ENCODE measurements at places on chromosomes 2 and 18.

DNA sequence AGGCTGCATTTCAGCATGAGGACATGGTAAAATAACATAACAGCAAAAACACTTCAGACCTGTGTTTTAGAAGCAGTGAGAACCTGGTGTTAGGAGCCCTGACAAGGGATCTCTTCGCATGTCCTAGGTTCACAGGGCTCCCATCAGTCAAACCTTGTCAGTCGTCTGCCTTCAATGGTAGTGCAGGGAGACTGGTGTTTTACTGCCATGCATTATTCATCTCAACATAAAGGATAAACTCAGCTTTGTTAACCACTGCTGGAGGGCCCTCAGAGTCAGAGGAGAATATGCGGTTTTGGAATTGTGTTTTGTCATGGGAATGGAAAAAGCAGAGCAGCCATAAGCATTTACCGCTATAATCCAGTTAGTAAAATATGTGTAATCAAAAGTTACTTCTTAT, 275.9 kb upstream of the GCFC2 start:
- DNase-seq, result no peak

DNA sequence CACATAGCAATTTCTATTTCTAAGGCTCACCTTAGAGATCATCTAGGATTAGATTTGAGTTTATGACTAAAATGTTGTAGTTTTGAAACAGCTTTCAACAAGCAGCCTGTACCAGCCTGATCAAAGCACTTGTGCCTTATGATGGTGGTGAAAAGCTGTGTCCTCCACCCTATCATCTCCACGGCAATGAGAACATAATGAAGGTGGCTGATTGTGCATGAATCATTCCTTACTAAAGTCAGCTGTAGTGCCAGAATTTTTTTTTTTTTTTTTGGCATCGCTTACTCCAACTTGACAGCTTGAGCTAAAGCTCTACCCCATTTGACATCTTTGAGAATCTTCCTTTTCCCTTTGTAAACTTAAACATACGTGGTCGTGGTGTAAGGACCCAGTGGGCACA, 86.0 kb downstream of the DCC start:
- no peak for DNase-seq

DNA sequence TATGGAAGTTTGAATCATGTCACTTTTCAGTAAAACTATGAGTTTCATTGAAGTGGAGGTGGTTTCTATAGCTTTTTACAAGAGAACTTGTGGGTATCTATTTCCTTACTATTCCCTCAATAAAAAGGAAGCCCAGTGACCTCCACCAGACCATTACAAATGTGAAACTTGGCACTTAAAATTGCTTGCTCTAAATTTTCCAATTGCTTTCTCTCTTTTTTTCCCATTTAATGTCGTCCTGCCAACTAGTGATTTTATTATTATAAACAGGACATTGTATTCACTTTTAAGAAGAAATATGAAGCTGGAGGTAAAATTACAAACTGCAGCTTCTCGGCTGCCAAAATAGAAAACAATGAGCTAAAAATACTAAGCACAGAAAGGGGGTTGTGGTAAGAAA, 208.2 kb upstream of the ALPP start:
- no peak for DNase-seq

DNA sequence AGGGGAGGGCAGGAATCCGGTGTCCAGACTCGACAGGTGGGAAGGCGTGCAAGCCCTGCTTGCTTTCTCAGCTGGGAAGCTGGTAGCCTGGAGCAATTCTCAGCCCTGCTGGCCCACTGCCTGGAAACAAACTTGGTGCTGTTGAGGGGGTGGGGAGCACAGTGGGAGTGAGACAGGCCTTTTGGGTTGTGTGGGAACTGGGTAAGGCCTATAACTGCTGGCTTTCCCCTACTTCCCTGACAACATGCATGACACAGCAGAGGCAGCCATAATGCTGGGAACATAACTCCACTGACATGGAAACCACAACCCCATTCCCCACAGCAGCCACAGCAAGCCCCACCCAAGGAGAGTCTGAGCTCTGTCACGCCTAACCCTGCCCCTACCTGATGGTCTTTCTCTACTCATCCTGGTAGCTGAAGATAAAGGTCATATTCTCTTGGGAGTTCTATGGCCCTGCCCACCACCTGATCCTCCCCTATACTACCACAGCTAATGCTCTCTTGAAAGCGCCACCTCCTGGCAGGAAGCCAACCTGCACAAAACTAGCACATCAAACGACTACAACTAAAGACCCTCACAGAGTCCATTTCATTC, 122.9 kb upstream of the ACVR1C start:
- no peak for DNase-seq

GRCh38 chr18:62625019-62625418, 90.3 kb upstream of the PHLPP1 start:
- no peak for DNase-seq

DNA sequence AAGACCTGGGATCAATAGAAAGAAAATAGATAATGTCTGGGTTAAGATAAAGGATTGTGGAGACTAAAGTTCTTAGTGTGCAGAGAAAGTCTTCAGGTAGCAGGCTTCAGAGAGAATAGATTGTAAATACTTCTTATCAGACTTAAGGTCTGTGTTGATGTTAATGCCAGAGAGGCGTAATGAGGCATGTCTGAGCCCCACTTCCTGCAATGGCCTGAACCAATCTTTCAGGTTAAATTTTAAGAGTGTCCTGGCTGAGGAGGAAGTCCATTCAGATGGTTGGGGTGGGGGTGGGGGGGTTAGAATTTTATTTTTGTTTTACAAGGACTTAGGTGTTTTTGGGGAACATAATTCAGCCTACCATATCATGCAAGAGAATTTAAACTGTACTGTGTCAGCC, 129.5 kb downstream of the EVA1A start:
- no peak for DNase-seq

GRCh38 chr18:24837066-24837465, 376.6 kb downstream of the HRH4 start:
- DNase-seq, result no peak

DNA sequence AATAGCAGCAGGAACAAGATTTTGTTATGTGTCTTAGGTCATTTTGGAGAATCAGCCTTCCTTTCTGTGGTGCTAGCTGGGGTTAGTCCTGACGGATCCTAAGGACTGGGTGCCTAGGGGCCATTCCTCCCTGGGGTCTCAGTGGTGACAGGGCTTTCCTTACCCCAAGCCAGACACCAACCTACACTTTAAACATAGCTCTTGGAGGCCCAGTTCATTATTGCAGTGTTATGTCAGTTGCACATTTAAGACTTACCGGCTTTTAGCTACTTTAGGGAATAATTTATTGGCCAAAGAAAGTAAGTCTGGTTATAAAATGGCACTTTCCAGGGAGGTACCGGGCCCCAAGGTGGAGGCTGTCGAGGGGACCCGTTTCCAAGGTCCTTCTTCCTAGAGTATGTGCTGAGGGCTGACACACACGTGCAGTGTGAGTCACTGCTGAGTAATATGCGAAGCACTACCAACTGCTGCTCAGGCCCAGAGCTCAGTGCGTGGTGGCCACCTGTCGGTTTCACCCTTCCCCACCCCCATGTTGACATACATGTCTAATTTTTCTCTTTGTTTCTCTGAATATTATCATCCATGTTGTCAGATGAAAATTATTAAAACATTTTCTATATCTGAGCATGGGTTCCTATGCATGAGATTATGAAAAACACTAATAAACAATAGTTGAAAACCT, 37.0 kb upstream of the GRHL1 start:
- DNase-seq, result no peak

GRCh38 chr2:217449444-217449843, 553.4 kb downstream of the TNS1 start:
- DNase-seq, result no peak

DNA sequence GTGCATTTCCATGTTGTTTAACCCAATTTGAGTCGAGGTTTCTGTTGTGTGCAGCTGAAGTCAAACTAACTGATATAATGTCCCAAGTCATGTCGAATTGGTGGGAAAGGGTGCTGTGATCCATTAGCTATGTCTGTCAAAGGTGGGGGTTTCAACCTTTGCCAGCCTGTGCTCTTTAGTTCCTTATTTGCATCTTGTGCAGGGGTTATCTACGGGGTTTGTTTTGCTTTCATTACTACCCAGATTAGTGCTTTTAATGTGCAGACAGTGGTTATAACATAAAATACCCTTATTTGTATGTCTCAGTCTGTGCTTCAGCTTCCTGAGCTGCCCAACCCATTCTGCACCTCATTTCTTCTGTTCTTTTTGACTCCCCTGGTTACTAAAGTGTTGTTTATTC, 271.9 kb upstream of the CXCR4 start:
- DNase-seq, result no peak

DNA sequence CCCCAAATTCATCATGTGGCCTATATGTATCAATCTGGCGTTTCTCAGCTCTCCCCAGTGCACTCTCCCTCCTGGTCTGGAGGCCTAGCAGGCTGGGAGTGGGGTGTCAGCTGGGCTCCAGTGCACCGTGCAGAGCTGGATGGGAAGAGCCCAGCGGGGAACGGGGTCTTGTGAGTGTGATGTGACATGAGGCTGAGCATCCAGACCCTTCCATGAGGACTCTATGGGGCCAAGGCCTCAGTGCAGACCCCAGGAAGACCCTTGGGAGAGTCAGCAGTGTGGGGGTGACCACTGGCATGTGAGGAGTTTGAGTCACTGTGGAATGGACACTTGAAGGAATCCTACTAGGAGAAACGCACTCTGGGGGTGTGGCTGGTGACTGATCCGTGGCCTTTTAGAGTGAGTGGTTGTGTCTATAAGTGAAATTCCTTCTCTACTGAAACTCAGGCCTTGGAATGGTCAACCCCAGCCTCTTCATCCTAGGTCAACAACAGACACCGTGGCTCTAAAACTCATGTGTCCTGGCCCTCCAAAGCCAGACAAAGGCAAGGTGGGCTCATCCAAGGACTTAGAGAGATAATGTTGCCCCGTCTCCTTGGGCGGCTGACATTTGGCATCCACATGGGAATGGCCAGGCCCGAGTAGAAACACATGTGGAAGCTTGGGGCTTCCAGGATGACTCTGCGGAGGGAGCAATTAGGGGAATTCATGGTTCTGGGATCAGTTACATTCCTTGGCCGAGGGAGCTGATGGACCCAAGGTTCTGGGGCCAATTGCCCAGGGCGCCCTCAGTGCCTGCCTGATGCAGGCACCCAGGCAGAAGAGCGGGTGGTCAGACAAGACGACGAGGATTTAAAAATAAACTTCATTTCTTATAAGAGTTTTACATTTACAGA, 156.0 kb upstream of the TWIST2 start:
- no peak for DNase-seq

GRCh38 chr18:63224630-63225029, 94.9 kb downstream of the BCL2 start:
- no peak for DNase-seq

DNA sequence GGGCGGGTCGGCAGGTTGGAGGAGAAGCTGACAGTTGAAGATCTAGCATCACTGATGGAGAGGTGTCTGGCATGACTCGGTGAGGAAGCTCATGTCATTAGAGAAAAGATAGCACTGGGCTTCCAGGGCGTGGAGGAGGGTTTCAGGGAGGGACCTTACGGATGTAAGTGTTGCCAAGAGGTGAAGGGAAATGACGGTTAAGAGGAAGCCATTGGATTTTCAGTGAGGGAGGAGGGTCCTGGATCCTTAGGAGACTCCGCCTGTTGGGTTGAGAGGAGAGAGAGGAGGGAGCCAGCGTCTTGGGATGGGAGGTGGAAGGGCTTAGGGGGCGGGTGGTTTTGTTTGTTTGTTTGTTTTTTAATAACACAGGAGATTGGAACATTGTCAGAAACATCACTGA, 103.2 kb downstream of the WDSUB1 start:
- no peak for DNase-seq

DNA sequence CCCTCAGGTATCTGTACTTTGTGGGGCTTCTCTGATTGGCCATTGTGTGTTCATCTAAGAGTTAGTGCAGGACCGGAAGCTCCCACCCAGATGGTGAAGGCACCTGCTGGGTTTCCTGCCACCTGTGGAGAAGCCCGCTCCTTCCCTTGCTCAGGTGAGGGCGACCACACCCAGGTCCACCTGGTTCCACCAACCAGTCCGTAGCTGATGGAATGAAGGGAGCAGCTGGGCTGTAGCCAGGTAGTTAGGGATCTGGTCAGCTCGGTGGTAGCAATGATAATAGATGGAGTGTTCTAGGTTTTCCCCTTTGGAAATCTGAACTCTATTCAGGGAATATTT, 16.0 kb downstream of the SH3BP4 start:
- no peak for DNase-seq

- DNase-seq, result no peak
Observed at GRCh38 chr2:29129586-29130281, 14.5 kb downstream of the CLIP4 start.

DNA sequence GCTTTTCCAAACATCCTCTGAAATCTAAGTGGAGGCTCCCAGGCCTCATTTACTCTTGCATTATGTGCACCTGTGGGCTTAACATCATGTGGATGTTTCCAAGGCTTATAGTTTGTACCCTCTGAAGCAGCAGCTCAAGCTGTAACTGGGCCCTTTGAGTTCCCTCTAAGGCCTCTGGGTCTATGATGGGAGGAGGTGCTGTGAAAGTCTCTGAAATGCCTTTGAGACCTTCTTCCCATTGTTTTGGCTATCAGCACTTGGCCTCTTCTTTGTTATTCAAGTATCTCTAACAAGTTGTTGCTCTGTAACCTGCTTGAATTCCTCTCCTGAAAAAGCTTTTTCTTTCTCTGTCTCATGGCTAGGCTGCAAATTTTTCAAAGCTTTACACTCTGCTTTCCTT, 58.1 kb upstream of the MYT1L start:
- no peak for DNase-seq

DNA sequence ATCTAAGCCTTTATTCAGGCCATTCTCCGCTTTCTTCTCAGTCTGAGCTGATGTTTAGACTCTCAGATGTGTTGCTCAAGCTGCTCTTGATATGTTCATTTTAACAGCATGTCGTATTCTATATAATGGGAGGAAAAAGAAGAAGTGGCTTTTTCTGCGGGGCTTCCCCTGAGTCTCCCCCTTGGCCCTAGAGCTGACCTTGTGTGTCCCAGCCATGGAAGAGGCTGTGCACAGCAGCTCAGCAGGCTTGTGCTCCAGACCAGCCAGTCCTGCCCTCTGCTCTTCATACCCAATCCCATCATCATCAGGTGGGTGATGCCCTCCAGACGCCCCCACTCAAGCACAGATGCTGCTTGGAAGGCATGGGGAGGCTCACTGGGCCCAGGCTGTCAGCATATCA, 155.1 kb upstream of the CELF4 start:
- DNase-seq, result no peak

DNA sequence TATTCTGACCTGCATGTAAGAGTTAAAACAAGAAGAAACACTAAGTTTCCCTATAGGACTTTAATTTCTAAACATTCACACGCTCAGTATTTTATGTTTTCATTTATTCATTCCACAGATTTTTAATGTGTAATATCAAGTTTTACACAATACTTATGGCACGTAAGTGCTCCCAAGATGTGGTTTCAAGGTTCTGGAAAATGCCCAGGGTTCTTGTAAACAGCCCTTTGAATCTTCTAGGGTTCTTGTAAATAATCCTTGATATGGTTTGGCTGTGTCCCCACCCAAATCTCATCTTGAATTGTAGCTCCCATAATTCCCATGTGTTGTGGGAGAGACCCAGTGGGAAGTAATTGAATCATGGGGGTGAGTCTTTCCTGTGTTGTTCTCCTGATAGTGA, 383.0 kb downstream of the TXNL1 start:
- DNase-seq, result no peak

DNA sequence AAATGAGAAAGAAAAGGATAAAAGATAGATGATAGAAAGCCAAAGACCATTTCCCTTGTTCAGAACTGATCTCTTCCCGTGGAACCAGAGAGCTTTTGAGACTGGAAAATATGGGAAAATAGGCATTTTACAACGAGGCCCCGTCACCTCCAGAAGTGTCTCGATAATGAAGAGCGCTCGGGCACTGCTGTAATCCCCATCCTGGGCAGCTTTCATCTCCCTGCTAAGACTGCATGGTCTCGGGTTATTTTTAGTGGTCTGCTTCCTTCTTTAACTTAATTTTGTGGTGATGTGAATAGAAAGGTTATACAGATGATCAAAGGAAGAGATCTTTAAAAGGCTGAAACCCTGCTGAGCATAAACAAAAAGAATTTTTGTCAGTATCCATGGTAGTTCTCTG, 176.6 kb downstream of the METTL4 start:
- DNase-seq, result no peak

Measured in prostate gland (tissue), 2 donors.